ENCODE measurements at places on chromosomes 1 and 21.

DNA sequence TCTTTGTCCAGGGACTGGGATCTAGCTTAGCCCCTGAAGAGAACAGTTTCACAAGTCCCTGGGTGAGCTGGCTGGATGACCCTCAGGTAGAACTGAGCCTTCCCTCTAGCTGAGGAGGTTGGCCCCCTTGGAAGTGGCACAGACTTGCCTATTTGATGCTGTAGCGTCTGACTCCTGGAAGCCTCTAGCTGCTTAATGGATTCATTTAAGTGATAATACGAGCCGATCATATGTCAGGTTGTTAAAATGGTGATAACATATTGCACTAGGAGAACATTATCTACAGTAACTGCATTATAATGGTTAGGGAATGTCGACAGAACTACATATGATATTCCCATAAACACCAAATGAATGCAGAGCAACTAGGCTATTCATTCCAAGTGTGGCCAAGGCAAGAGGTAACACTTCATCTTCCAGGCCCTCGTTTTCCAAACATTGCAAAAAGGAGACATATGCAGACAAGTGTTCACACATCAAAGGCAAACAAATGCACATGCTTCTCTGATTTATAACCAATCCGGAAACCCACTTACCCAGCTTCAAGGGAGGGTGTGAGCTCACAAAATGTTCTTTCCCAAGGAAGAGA lies 340.1 kb upstream of the PLXNA2 start:
- DNase-seq, result no peak

DNA sequence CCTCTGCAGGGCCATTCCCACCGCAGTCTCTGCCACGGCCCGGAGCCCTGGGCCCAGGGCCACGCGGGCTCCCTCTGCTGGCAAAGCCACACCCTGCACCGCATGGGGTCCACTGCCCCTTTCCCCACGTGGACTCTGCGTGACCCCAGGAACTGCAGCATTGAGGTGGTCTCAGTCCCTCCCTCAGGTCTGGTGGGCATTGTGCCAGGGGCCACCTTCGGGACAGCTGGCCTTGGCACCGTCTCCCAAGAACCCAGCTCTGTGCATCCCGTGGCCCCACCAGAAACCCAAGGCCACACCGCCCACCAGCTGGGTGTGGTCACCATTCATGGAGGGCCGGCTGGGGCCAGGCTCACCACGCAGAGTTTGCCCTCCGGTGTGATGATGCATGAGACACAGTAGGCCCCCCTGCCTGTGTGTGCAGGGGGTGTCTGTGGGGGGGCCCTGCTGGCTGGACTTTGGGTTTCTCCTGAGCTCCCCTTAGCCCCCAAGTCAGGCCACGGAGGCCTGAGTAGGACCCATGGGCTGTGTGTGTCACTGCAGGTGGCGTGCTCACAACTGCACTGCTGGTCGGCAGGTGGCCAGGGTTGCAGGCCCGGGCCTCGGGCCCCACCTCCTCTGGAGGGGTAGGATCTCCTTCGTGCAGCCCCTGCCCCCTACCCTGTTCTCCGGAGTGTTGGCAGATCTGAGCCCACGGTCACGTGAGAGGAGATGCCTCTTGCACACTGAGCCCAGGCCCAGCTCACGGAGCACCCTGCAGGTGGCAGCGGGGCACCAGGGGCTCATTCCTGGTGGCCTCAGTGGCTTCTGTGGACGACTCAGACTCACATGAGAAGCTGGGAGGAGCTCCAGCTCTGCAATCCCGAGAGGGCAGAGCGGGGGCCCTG lies 5.8 kb downstream of the VWA1 start:
- no peak for DNase-seq

- no peak for DNase-seq
Measured at GRCh38 chr1:173476197-173476664, 904 bp upstream of the PRDX6 start.

DNA sequence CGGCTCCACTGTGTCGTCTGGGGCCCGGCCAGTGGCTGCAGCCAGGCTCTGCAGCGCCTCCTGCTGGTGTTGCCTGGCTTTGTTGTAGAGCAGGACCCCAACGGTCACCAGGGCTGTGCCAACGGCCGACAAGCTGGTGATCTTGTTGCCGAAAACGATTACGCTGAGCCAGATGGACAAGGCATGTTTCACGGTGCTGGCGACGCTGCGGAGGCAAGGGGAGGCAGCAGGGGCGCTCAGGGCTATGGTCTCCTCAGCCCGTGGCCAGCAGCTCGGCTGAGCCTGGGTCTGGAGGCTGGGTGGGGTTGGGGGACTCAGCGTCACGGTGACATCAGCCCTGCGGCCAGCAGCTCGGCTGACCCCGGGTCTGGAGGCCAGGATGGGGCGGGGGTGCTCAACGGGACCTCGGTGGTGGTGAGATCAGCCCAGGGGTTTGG lies 7.0 kb upstream of the CDK11B start:
- no peak for DNase-seq

GRCh38 chr1:78743626-78744025 lies 94.0 kb downstream of the IFI44 start:
- no peak for DNase-seq

GRCh38 chr1:239778208-239778813 lies 313.4 kb upstream of the FMN2 start:
- no peak for DNase-seq

DNA sequence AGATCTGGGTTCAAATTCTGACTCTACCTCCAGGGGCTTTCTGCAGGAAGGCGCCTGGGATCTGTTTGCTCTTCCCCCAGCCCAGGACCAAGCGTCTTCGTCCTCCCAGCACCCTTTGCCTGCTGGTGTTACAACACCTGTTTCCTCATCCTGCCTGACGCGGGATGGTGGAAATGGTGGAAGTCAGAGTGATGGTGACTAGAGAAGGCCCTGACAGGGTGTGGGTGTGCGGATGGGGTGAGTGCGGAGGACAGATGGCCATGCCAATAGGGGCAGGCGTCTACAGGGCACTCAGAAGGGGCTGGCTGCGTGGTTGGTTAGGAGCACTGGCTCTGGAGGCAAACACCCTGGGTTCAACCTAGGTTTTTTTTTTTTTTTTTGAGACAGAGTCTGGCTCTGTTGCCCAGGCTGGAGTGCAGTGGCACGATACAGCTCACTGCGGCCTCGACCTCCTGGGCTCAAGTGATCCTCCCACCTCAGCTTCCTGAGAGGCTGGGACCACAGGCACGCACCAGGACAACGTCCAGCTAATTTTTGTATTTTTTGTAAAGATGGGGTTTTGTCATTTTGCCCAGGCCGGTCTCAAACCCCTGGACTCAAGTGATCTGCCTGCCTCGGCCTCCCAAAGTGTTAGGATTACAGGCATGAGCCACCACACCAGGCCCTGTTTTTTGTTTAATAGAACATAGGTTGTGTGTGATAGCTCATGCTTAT lies 1.5 kb downstream of the THEMIS2 start:
- DNase-seq, result no peak

GRCh38 chr1:62530516-62531154 lies 66.7 kb upstream of the ANGPTL3 start:
- DNase-seq, result no peak

- no peak for DNase-seq
Measured at GRCh38 chr1:56948403-56949023, 17.3 kb downstream of the C8B start.

- no peak for DNase-seq
Measured at GRCh38 chr1:240338837-240339236, 247.2 kb downstream of the FMN2 start.

DNA sequence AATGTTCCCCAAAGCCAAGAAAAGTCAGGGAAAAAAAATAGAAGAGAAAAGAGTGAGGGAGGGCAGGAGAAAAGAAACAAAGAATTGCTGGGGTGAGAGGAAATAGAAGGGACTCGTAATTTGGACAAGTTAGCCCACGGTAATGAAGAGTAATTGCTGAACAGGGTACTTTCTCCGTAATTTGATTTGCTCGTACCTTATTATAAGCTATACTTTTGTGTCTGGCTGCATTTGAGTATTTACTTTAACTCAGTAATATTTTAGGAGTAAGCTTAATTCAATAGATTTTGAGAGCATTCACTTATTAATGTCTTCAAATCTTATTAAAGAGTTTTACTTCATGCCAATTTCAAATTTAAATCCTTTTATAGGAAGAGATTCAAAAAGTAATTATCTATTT lies 527.5 kb downstream of the COL11A1 start:
- no peak for DNase-seq

GRCh38 chr1:11100149-11100493 lies 452 bp upstream of the EXOSC10 start:
- no peak for DNase-seq

- no peak for DNase-seq
Measured at GRCh38 chr1:235632506-235633401, 16.8 kb downstream of the GNG4 start.

GRCh38 chr1:168089326-168089978 lies 47.3 kb downstream of the GPR161 start:
- no peak for DNase-seq

- DNase-seq, result no peak
Measured at GRCh38 chr21:21025742-21026141, 27.5 kb downstream of the NCAM2 start.

GRCh38 chr1:44103270-44104131 lies 15.1 kb upstream of the KLF17 start:
- DNase-seq, result no peak

DNA sequence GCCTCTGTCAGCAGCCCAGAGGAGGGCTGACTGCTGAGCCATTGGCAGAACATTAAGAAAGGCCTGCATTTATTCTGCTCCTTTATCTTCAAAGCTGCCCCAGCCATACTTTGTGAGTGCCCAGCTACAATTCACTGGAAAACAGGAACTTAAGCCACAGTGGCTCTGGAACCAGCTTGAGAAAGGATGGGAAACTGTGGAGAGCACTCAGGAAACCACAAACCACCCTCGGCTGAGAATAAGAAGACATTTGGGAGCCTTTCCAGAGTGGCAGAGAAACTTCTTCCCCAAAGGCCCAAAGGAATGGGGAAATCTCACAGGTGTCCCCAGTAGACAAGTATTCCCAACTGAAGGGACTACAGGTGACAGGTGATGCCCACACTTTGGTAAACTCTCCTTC lies 1.8 kb downstream of the LAMB3 start:
- no peak for DNase-seq

GRCh38 chr1:22418933-22419382 lies 32.7 kb upstream of the ZBTB40 start:
- no peak for DNase-seq

GRCh38 chr1:53384796-53385195 lies 56.9 kb upstream of the LRP8 start:
- DNase-seq, result no peak

DNA sequence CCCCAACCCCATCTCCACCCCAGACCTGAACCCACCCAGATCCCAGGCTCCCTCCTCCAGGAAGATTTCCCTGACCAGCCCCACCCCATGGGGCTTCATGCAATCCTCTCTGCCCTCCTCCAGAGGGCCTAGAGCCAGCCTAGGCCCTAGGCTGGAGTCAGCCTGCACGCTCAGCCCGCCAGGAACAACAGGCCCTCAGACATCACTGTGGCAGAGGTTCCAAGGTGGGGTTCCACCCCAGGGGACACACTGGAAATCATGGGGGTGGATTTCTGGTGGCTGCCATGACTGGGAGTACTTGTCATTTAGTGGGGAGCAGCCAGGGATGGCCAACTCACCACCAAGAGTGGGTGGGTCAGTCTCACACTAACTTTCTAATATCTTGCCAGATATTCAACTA lies 122.0 kb downstream of the GLIS1 start:
- no peak for DNase-seq

GRCh38 chr1:112862753-112863426 lies 93.1 kb downstream of the SLC16A1 start:
- no peak for DNase-seq

GRCh38 chr1:227120826-227121225 lies 180.7 kb downstream of the COQ8A start:
- DNase-seq, result no peak

DNA sequence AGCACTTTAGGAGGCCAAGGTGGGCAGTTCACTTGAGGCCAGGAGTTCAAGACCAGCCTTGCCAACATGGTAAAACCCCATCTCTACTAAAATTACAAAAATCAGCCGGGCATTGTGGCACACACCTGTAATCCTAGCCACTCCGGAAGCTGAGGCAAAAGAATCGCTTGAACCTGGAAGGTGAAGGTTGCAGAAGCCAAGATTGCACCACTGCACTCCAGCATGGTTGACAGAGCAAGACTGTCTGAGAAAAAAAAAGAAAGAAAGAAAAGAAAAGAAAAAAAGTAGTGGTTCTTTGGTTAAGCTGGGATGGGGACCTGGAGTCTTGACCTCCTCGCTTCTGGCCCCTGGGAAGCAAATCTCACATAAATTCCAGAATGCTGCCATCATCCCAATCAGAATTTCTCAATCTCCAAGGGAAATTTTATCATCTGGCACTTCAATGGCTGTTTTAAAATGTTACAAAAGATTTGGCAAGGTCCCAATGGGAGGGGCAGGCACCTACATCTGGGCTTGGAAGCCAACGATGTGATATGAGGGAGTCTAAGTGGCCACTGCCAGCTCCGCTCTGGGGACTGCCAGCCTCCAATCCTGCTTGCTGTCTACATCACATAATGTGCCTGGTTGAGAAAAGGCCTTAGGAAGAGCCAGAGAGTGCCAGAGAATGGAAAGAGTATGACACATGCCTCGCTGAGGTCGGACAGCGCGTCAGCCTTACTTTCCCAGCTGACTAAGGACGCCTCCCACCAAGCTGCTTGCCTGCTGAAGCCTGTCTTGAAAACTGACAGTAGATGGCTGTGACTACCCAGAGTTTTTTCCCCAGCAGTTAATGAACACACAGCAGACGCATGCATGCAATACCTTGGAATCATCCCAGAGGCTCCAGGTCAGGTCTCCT lies 42.1 kb upstream of the SRP9 start:
- no peak for DNase-seq

- no peak for DNase-seq
Measured at GRCh38 chr1:54298284-54299033, 98.5 kb downstream of the MRPL37 start.

DNA sequence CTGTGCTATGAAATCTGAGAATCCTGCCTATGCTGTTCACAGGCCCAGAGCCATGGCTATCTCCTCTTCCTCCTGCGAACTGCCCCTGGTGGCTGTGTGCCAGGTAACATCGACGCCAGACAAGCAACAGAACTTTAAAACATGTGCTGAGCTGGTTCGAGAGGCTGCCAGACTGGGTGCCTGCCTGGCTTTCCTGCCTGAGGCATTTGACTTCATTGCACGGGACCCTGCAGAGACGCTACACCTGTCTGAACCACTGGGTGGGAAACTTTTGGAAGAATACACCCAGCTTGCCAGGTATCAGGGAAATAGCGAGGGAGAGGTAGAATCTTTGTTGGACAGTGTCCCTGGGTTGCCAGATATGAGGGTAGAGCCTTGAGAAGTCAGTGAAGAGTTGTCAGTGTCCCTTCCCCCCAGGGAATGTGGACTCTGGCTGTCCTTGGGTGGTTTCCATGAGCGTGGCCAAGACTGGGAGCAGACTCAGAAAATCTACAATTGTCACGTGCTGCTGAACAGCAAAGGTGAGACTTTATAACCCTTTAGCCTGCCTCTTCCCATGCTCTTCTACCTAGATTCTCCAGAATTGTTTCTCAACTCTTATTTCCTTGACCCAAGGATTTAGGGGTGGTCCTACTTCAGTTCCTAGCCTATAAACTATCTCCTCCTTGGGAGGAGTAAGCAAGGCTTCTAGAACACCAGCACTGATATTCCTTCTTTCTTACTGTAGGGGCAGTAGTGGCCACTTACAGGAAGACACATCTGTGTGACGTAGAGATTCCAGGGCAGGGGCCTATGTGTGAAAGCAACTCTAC lies 1.4 kb downstream of the NIT1 start:
- no peak for DNase-seq

- DNase-seq, result no peak
Measured at GRCh38 chr21:39099859-39100258, 83.4 kb downstream of the PSMG1 start.
